Daoy (cell line): ENCODE measurements at places on chromosomes 13 and 19. TPM values are rescaled to one million over a fixed set of nuclear protein-coding genes. Genes with fewer than 3 reads are reported as not detected.

DNA sequence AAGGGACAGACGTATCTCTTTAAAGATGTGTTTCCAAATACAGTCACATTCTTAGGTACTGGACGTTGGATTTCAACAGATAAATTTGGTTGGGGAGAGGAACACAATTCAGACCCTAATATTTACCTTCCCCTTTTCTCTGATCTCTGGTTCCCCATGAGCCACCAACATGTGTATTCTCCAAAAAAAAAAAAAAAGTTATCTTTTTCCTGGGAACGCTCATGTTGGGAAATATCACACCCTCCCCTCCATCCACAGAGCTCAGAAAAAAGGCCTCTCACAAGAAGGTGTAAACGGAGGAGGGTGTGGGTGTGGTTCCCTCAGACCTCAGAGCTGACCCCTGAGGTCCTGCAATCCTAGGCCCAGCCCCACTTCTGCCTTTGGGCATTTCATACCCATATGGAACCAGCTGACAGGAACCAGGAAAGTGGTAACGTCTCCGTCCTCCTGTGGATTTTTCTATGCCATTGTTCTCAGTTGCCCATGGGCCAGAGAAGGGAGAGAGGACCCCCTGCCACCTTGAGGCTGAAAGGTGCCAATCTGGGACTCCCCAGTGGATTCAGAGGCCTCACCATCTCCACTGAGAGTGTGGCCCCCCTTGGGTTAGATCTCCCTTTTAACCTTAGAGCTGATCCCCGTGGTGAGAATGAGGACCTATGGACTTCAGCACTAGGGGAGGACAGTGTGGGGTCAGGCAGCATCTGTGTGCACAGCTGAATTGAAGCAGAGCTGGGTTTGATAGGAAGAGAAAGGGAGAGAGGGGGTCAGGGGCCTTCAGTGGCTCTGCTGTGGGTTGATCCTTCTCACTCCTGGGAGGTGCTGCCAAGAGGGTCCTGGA is 8.4 kb upstream of the SIGLEC12 start:
- DNase-seq = no peak

GRCh38 chr19:33399081-33399744 is 25.7 kb downstream of the CEBPG start:
- no peak for DNase-seq

DNA sequence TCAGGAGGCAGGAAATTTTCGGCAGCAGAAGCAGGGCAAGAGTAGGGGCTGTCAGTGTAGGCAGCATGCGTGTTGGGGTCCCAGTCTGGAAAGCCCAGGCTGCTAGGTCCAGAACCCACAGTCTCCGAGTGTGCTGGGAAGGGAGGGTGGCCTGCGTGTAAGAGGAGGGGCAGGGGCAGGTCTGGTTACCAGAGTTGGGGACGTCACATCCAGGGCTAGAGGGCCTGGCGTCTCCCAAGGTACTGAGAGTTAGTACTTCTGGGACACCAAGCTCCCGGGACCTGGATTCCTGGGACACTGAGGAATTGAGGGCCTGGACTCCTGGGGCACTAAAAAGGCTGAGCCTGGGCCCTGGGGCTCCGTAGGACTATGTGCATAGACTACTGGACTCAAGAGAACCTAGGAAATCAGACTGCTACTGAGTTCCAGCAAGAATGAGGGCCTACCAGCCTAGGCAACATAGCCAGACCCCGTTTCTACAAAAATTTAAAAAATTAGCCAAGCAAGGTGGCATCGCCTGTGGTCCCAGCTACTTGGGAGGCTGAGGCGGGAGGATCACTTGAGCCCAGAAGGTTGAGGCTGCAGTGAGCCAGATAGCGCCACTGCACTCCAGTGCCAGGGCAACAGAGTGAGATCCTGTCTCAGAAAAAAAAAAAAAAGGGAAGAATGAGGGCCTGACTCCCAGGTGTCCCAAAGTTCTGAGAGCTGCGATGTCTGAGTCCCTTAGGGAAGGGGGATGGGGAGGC is 2.5 kb downstream of the NFKBID start:
- no peak for DNase-seq

GRCh38 chr19:45464274-45464673 is 3.5 kb upstream of the FOSB start:
- DNase-seq = no peak

DNA sequence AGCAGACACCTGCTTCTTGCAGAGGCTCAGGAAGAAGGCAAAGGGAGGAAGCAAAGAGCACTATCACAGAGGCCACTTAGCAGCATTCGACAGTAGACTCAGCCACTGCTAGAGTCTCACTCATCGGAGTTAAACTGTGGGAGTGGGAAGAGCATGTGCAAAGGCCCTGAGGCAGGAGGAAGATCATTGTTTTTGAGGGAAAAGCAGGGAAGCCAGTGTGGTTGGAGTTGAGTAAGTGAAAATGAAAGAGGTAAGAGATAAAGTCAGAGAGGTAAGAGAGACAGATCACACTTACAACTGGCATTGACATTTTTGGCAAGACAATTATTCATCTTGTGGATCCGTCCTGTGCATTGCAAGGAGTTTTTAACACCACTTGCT is 41.1 kb upstream of the CEACAM20 start:
- DNase-seq = no peak

GRCh38 chr13:51278426-51279130 is 56.4 kb downstream of the FAM124A start:
- no peak for DNase-seq

Gene SPHK2
- 5.1 and 12.7 TPM in 2 replicates for total RNA-seq

Gene DHRS12
- total RNA-seq = 0.27 TPM in 1 of 2 replicates, not detected in the other

- DNase-seq = peak; percentile 5
Observed at GRCh38 chr13:100363285-100363711, 225.3 kb downstream of the GGACT start.

DNA sequence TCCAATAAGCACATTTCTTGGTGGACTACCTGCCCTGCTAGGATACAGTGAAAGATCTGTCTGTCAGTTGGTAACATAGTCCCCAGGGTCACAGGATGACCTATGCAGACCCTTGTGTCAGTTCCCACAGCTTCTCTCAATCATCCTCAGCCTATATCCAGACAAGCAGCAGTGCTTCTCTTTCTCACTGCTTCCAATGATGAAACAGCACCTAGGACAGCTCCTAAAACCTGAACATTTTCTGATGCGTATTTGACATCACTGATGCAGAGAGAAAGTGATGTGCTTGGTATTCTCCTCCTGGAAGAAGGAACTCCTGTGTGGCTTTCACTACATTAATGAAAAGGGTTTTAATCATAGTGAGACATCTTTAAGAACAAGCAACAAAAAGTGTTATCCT is 43.7 kb downstream of the ZNF557 start:
- no peak for DNase-seq

Gene NLRP4
- total RNA-seq = 0.60 and 0.80 TPM in 2 replicates

Gene FLT1
- 4.2 and 5.4 TPM in 2 replicates for total RNA-seq

Gene ZNF564
- total RNA-seq = 3.1 and 6.5 TPM in 2 replicates

Gene FGF9
- total RNA-seq = 0.60 and 0.74 TPM in 2 replicates

DNA sequence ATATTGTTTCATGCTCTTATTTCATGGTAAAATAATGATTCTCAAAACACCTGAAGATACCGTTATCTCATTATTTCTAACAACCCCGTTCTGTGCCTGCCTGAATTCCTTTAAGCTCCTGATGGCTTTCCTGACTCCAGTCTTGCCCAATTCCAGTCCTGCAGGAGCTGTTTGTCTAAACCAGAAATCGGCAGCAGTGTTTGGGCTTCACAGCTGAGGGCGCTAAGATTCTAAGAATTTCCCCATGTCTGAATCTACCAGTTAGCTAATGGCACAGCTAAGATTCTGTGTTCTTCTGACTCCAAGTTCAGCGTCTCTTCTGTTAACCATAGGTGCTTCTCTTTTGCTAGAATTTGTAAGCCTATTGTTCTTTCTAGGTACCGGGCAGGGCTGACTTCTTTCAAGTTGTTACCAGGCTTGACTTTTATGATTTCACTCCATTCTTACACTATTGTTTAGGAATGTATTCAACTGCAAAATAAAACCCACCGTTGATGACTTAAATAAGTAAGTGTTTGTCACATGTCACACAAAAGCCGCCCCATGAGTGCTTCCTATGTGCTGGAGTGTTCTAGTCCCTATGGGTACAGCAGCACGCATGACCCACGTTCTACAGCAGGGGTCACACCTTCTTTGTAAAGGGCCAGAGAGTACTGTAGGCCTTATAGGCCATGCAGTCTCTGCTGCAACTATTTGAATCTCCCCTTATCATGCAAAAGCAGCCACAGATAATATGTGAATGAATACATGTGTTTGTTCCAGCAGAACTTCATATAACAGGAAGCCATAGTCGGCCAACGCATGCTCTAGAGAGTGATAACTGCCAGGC is 168.3 kb upstream of the RNF113B start:
- no peak for DNase-seq

Gene TRPC4
- 0.34 TPM in 1 of 2 replicates, not detected in the other for total RNA-seq

- DNase-seq = no peak
Observed at GRCh38 chr13:77349365-77349764, 22.5 kb upstream of the MYCBP2 start.

DNA sequence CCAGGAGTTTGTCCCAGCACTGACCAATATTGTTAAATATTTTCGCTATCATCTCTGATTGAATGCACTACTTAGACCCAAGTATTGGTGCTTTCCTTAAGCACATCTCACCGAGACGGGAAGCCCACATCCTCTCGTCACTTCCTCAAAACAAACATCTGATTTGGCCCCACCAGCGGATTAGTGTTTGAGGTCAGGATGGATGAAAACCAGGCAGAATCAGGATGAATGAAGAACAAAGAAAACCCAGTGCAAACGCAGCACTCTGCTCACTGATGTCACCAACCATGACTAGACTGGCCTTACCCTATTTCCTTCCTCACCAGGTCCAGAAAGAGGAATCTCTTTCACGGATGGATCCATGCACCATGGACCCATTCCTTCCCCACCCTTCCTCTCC is 6.0 kb downstream of the PLAUR start:
- DNase-seq = no peak

Gene FOXA3
- total RNA-seq = 2.1 and 2.6 TPM in 2 replicates

Gene PSG11
- not detected in 2 replicates for total RNA-seq

Gene KL
- not detected in 2 replicates for total RNA-seq

GRCh38 chr13:73338389-73338788 is 279.6 kb downstream of the KLF5 start:
- no peak for DNase-seq

DNA sequence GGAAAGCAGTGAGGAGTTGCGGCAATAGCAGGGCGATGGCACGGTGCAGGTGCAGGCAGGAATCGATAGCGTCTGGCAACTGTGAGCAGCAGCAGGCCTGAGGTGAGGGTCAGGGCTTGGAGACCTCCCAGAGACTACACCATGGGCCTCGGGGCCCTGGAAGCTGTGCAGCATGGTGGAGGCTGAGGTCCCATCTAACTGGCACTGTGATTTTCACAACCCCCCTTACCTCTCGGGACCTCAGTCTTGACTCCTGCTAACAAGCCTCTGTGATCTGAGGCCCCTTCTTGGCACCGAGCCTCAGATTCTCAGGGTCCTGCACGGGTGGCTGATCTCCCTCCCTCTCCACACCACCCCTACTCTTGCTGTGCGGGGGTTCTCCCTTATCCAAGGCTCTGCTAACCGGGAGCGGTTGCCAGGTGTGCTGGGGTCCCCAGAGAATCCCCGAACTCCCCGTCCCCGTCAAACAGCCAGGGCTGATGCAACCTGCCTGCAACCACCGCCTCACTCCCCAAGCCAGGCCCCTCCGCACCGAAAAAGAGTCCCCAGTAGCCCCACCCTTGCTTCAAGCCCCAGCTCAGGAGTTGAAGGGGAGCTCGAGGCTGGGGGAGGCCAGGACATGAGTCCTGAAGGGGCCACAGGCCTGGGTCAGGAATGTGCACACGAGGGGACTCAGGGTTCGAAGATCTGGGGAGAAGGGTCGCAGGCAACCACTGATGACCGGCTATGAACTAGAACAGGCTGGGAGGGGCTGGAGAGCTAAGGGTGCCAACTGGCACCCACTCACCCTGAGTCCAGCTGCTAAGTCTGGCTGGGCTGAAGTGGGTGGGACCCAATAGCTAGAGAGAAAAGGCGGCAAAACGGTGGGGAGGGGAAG is 4.8 kb upstream of the ATF5 start:
- DNase-seq = no peak

- no peak for DNase-seq
Observed at GRCh38 chr13:73335944-73336343, 277.1 kb downstream of the KLF5 start.

GRCh38 chr13:41678249-41678648 is 220.9 kb downstream of the RGCC start:
- no peak for DNase-seq
